NCI-H187 treated with DMSO at 0.1 percent for 48 hours (cell line): ENCODE measurements at places on chromosomes 5 and 9.

DNA sequence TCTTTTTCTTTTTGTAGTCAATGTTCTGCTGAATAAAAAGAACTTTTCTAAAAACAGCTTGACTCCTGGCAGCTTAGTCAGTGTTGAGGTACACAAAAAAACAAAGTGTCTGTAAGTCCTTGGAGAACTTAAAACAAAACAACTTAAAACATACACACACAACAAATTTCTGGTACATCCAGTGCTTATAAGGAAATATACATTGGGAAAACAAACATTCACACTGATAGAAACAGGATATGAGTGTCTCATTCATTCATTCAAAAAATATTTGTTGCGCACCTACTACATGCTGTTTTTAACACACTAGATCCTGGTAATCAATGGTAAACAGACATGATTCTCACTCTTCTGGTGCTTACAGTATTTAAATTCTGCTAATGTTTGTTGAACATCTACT, 27.4 kb upstream of the MEGF9 start:
- no peak for DNase-seq

DNA sequence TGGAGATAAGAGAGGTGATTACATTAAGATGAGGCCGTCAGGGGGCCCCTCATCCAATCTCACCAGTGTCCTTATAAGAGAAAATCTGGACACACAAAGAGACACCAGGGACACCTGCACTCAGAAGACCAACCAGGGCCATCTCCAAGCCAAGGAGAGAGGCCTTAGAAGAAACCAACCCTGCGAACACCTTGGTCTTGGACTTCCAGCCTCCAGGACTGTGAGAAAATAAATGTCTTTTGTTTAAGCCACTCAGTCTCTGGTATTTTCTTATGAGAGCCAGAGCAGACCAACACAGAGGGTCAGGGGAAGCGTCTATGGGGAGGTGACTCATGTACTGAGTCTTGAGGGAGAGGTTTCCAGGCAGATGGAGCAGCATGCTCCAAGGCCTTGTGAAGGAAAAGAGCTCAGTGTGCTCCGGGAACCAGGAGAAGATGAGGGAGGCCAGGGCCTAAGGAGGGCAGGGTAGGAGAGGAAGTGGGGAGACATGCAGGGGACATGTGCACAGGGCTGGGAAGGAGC, 5.4 kb downstream of the PHYKPL start:
- DNase-seq: no peak

GRCh38 chr9:92563116-92564100, 27.6 kb upstream of the ECM2 start:
- DNase-seq: no peak

DNA sequence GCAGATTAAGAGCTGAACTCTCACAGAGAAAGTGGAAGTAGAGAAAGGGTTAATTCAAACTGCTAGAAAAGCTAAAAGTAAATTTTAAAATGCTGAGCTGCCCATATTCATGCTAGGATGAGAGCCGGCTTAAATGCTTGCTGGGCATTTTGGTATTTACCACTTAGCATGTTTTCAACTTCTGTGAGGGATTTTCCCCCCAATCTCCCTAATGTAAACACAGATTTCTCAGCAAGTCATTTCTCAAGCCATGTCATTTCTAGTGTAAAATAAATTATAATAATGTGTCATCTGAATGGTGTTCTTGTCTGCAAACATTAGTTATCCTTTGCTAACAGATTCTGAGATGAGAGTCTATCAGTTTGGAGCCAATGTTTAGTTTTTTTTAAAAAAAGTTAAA, 22.3 kb downstream of the RPS23 start:
- no peak for DNase-seq

DNA sequence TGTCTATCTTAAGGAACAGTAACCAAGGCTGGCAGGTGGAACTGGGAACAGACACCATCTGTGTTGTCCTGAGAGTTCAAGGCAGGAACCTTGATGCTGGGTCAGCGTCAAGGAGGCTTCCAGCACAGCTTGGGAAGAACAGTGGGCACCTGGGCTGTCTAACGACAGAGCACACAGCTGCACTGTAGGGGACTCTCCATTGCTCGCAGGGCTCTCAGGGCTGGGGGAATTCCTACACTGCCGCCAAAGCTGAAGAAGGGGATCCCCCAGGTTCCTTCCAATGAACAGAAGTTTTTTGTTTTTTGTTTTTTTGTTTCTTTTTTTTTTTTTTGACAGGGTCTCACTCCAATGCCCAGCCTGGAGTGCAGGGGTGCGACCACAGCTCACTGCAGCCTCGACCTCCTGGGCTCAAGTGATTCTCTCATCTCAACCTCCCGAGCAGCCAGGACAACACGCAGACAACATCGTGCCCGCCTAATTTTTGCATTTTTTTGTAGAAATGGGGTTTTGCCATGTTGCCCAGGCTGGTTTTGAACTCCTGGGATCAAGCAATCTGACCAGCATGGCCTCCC, 81.9 kb downstream of the PTPN3 start:
- DNase-seq: no peak

- no peak for DNase-seq
These were observed 18.2 kb upstream of the FNIP1 start for GRCh38 chr5:131814990-131815389.

- no peak for DNase-seq
These were observed 56.7 kb upstream of the LPAR1 start for GRCh38 chr9:111094958-111095357.

DNA sequence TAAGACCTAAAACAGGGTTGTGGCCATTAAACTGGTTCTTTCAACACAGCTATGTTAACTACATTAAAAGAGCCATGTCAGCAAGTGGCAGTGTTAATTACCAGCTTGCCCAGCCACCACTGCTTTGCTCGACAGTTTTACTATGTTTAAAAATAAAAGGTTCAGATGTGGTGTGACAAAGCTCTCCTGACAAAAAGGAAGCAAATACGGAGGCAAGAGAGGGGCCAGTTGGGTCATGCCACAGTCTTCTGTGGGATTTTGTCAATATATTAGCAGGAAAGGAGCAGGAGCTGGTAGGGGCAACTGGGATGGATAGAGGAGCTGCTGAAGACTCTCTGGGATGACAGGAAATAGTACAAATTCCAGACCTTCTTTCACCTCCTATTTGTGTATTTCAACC, 113.5 kb upstream of the PCA3 start:
- no peak for DNase-seq

- no peak for DNase-seq
These were observed 85.4 kb downstream of the IRX2 start for GRCh38 chr5:2666081-2666480.

DNA sequence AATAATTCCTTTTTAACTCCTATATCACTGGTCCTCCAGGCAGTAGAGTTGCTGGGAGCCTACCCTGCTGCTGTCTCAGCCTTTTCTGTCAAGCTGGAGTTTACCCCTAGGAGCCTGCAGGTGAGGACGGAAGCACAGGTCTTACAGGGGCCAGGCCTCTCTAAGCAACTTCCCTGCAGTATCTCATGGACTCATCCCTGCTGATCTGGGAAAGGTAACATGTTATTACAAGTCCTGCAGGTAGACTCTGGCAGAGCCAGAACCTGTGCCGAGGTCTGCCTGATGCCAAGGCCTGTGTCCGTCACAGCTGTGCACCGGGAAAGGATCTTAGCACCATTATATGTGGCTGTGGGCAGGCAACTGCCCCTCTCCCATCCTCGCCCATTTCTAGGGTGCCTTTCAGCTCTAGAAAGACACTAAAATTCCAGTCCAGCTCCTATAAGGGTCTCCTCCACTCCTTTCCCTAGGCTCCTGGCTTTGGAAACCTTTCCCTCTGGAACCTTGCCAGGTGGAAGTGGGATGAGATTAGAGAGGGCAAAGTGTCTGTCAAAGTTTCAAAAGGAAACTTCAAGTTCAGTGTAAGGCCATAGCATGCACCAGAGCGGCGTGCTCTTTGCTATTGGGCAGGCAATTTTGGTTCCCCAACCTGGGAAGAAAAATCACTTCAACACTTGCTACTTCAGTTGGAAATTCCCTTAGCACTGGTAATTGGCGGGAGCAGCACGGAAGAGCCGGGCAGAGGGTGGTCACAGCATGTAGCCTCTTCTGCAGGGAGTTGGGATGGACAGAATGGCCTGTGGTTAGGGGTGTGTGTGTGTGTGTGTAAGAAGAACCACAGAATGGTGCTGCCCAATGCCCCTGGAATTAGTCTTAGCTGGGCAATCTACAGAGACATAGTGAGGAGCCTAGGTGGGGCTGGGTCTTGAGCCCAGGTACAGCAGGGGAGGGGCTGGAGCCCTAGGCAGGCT, 17.5 kb downstream of the TMEM171 start:
- no peak for DNase-seq

DNA sequence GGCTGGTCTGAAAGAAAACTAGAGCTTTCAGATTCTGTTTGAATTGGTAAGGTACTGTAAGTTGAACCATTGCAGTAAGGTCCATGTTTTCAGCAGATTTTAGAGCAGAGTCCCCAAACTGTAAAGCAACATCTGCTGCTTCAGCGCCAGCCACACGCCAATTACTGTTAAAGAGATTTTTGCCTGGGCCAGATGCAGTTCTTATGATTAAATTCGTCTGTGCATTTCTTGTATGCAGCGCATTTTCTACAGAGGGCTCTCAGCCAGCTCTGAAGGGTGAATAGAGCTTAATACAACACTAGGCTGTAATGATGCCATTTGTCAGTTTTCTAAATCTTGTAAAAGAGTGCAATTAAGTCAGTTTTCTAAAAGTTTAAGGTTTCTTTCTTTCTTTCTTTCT, 246.3 kb downstream of the COX7C start:
- DNase-seq: no peak

- no peak for DNase-seq
These were observed 10.4 kb downstream of the NIM1K start for GRCh38 chr5:43202380-43202779.

DNA sequence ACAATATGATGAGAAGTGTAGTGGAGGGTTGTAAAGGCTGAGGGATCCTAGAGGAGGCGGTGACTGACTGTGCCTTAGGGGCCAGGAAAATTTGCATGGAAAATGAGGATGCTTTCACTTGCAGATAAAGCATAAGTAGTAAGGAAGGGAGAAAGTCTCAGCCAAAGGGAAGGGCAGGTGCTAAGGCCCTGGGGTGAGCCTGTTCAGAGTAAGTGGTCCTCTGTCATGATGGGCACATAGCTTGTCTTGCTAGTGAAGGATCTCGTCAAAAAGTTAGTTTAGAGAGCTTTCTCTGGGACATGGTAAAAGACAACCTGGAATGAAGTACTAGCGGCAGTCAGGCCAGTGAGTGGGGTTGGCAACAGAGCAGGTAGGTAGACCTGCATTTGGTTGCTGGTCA, 75.4 kb upstream of the CPLX2 start:
- no peak for DNase-seq

DNA sequence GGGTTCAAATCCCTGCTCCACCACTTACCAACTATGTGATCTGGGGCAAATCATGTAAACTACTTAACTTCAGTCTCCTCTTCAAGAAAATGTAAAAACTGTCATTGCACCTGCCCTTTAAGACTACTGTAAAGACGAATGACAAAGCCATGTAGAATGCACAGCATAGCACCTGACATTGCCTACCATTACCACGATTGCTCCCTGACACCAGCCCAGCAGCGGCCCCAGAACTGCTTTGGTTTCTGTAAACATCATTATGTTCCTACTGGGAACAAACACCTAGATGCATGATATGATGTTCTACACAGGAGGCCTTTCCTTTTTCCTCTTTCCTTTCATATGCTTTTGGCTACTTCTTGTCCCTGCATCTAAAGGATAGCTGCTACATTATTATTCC, 23.1 kb upstream of the PLPP6 start:
- DNase-seq: no peak

GRCh38 chr5:67183859-67184258, 12.7 kb downstream of the CD180 start:
- DNase-seq: no peak

GRCh38 chr9:77598524-77598923, 49.6 kb downstream of the GNA14 start:
- DNase-seq: no peak

DNA sequence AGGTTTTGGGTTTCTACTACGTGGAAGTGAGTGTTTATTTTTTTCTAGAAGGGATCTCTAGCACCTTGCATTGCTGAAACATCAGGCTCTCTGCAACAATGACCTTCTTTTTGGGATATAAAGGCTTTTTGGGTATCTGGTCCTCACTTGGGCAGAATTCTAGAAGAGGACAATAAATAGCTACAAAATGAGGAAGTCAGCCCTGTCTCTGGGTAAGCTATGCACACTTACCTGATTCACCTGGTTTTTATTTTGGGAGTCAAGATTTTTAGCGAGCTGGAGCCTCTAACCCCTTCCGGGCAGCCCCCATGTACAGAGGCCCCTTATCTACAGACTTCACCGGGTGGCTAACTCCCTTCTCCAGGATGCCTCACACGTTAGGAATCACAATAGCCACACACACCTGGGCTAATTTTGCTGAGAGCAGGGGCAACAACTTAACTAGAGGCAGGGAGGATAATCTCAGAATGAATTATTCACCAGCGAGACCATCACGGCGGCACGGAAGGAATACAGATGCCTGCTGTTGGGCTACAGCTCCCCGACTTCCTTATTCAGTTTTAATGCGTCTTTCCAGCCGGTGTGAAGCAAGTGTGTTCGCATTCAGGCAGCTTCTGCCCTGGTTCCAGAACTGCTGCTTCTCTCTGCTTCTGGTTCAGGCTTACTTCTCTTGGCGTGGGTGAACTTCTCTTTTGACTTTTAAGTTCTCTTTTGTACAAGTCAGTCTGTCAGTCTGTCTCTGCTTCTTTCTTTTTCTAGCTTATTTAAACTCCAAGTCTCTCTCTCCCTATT, 341.0 kb upstream of the PANK3 start:
- DNase-seq: no peak

DNA sequence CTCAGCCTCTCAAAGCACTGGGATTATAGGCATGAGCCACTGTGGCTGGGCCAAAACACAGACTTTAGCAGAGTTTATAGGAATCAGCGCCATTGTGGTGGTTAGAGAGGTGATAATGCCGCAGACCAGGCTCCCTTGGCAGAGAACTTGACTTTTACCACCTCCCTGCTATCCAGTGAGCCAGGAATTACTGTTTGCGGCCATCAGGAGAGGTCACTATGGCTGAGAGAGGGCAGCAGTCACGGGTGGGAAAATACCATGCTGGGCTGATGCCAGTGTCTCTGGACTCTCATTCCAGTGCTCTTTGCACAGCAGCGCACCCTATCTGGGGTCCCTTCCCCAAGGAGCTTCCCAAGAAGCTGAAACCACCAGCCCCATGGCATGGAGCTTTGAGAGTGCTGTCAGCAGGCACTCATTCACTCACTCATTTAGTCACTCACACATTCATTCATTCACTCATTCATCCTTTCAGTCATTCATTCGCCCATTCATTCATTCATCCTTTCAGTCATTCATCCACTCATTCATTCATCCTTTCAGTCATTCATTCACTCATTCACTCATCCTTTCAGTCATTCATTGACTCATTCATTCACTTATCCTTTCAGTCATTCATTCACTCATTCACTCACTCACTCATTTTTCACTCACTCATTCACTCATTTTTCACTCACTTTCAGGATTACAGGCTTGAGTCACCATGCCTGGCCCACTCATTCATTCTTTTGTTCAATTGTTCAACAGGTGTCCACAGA, 27.3 kb upstream of the RNU6ATAC start:
- DNase-seq: no peak

- DNase-seq: no peak
These were observed 270.3 kb upstream of the MAP3K1 start for GRCh38 chr5:56545016-56545415.
